NCI-H524 treated with DMSO at 0.1 percent for 48 hours (cell line): ENCODE measurements at places on chromosomes 12 and 14.

DNA sequence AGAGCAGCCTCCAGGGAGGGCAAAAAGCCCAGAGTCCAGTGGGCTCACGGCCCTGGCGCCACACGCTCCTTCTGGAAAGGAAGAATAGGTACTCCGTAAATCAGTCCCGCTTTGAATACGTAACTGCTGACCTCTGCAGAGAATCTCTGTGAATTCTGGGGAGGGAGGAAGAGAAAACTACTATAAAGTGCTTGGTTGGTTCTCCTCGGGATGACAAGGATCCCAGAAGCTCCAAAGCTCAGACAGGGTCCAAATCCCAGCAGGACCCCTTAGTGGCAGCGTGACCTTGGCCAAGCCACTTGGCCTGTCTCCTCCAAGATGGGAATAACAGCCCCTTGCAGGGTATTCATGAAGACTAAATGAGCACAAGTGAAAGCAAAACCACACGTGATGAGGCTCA, 31.7 kb downstream of the ANO2 start:
- no peak for DNase-seq

DNA sequence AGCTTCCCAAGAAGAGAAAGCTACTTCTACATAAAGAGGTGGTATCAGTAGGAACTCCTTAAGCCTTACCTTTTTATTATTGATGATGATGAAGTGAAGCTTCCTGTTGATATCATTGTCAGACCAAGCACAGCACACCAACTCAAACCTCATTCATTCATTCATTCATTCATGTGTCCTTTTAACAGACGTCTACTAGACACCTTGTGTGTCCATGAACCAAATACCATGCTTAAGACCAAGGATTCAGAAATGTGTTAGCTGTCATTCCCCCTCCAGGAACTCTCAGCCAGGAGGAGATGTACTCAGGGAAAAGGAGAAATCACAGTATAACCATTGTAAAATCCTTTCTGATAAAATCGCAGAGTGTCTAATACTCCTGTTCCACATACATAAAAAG, 194.8 kb downstream of the ZFP36L1 start:
- DNase-seq, result no peak

- no peak for DNase-seq
These were observed 678.2 kb downstream of the NRXN3 start for GRCh38 chr14:78848234-78848820.

DNA sequence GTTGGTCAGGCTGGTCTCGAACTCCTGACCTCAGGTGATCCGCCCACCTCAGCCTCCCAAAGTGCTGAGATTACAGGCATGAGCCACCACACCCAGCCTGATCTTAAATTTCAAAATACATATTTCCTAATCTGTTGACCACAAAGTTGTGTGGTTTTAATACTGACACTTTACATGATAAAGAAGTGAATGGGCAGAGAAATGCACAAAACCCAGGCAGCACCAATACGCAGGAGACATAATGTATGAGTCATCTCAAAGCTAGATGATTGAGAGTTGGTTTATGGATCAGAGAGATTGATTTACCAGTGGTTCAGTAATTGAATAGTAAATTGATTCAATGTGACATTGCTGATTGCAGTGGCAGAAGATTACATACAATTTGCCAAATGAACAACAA, 19.2 kb upstream of the PPP2R5E start:
- DNase-seq, result no peak

- DNase-seq, result no peak
These were observed 80.7 kb downstream of the GRIN2B start for GRCh38 chr12:13900718-13901117.
